Stimulated activated CD4-positive, alpha-beta T cell treated with anti-CD3 and anti-CD28 coated beads, Interleukin-12 subunit alpha, Interleukin-12 subunit beta, amount 100 ng/mL, for 24 hours (primary cell): ENCODE measurements at places on chromosomes 3 and 15.

- no peak for DNase-seq
These were observed 9.9 kb upstream of the ZBED2 start for GRCh38 chr3:111605018-111605417.

GRCh38 chr15:36495456-36495991 lies 83.9 kb upstream of the CDIN1 start:
- no peak for DNase-seq

DNA sequence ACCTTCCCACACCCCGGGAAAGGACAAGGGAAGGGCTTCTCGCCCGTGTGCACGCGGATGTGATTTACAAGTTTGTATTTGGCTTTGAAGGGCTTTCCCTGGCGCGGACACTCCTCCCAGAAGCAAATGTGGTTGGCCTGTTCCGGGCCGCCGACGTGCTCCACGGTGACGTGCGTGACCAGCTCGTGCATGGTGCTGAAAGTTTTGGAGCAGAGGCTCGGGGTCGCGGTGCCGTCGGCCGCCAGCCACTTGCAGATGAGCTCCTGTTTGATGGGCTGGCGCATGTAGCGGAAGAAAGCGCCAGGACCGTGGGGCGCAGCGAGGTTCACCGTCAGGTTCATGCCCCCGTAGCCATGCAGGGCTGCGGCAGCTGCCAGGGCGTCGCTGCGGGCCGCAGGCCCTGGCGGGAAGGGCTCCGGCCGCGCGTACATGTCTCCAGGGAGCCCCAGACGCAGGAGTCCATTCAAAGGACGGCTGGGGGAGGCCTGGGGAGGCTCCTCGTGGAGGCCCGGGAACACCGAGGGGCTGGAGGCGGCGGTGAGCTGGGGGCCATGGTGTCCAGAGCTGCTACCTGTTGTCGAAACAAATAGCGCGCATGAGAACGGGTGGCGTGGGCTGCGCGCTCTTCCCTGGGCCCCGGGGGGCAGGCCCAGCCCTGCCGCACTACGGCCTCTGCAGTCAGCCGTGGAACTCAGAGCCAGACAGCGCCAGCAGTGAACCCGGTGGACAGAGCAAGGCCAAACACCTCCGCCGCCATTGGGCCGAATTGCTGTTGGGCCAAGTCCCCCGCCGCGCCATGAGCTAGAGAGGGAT lies 10.2 kb downstream of the ZIC4 start:
- no peak for DNase-seq

- no peak for DNase-seq
These were observed 40.0 kb downstream of the PAQR5 start for GRCh38 chr15:69338535-69339213.

DNA sequence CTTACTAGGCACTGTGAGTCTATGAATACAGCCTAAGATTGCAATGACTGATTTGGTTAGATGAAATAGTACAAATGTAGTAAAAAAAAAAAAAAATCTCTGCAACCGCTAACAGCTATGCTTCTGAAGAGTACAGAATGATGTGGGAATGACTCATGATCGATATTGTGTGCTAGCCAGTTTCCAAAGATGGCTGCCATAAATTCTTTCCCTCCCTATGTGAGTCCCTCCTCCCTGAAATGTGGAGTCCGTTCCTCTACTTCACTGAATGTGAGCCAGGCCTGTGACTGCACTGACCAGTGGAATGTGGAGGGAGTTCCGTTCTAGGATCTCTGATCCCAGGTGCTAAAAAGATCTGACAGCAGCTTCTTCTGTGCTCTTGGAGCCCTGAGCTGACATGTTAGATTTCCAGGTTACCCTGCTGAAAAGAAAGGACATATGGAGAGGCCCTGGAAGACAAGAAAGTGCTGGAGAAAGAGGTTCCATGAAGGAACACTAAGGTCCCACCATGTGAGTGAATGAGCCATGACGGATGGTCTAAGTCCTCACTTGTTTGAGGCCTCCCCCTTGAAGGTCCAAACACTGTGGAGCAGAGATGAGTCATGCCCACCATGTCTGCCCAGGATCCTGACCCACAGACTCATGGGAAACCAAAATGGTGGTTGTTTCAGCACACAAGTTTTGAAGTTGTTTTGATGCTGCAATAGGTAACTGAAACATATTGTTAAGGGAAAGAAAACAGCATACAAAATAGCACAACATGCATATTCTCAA lies 46.3 kb downstream of the DGKG start:
- DNase-seq: no peak

- no peak for DNase-seq
These were observed 8.3 kb upstream of the CPNE9 start for GRCh38 chr3:9695345-9695744.

DNA sequence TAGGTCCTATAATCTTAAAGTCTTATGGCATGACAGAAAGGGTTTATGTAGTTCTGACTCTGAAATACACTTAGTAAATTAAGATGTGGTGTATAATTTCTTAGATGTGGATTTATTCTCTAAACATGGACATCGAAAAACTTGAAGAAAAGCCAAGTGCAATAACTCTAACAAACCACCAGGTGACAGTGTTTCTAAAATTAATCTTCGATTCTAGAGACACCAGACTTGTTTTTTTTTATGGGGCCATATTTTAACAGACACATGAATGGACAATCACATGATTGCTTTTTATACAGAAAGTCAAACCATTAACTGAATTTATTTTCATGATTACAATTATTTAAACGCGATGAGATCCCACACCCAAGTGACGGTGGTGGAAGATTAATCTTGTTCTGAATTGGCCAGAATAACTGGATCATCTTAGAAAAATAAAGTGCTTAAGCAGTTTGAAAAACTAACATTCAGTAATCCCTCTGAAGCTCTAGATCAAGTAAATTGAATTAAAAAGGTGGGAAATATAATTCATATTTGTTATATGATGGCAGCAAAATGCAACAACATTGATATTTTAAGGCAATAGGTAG lies 305.1 kb downstream of the LSAMP start:
- DNase-seq: no peak

DNA sequence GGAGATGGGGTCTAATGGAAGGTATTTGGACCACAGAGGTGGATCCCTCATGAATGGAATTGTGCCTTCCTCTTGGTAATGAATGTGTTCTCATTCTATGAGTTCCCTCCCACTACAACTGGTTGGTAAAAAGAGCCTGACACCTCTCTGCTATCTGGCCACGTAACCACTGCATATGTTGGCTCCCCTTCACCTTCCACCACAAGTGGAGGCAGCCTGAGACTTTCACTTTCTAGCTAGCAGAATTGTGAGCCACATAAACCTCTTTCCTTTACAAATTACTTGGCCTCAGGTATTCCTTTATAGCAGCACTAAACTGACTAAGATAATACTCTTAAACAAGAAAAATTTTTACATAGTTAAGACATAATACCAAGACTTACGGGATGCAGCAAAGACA lies 155.3 kb downstream of the NR1I2 start:
- DNase-seq: peak; percentile 2

DNA sequence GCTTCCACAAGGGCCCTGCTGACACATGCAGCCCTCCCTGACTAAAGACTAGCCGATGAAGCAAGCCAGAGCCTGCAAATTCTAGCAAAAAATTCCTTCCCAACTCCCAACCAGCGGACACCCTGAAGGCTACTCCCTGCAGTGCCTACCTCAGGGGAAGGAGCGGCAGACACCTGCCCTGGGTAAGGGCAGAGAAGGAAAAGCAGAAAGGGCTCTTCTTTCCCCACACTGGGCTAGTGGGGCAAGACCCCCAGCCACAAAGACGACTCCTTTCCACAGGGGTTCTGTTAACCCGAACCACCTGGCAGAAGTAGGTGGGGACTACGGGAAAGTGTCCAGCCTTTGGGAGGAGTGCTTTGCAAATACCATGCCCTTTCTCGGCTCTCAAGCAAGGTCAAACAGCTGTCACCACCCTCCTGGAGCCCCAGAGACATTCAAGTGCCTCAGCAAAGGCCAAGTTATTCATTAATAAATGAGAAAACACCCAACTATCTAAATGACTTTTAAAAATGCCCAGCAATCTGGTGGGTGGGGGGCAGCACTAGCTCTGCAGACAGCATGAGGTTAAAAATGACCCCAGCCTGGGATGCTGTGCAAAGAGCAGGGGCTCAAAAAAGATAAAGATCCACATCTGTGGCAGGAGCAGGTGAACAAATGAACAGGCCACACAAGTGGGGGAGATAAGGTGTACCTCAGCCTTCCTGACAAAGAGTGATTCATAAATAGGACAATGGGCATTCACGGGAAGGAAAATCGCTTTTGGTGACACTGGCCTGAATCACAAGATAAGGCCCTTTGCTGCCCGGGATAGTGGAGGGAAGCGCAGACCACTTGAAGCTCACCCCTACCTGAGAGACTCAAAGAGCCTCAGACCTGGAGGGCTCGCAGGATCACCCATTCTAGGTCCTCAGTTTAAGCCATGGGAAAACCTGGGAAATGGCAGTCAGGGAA lies 33.0 kb downstream of the CCDC12 start:
- no peak for DNase-seq

DNA sequence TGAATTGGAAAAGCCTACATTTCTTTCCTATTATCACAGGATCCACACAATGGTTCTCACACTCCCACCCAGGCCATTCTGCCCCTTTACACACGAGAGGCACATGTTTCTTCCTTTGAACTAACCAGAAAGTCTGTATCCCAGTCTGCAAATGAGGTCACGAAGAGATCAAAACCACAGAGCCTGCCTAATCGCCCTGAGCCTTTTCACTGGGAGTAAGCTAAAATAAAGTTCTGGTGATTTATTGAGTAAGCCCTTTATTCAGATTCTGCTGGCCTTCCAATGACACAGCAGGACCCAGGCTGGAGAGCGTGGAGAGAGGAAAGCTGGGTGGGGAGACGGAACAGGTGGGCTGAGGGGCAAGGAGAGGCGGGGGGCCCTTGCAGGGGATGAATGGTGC lies 78.7 kb downstream of the ATP1B3 start:
- DNase-seq: no peak

DNA sequence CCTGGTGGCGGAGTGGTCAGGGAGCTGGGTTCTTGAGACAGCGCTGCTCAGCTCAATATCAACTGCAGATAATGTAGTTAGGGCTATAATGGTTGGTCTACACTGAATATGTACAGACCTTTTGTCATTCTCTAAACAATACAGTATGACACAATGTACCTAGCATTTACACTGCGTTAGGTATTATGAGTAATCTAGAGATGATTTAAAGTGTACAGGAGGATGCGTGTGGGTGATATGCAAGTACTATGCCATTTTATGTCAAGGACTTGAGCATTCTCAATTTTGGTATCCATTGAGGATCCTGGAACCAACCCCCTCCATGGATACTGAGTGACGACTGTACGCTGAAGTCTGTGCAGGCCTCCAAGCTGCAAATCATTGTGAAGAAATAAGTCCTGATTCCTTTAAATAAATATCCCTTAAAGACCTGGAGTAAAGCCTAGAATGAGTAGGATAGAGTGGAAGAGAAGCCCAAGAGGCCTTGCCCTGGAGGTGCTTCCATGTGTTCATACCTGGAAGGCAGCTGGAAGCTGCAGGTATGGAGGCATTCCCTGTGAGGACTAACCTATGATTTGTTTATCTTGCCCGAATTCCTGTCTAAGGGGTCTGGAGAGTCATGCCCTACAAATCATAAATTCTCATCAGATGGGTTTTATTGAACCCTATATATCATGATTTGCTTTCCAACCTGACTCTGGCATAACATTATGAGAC lies 15.7 kb upstream of the RTP1 start:
- no peak for DNase-seq

DNA sequence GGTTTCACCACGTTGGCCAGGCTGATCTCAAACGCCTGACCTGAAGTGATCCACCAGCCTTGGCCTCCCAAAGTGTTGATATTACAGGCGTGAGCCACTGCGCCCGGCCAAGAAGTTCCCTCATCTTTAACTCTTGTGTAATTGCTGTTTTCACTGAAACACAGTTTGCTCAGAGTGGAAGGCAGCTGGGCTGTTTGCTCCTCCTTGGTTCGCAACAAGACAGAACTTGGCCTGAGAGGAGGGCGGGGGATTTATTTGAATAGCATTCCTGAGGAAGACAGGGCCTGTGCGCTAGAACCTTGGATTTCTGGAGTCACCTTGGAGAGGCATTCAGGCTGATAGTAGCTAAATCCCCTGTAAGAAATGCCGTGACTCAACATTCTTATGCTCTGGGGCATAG lies 226.7 kb upstream of the MCTP2 start:
- no peak for DNase-seq
